ENCODE measurements at places on chromosomes 6 and 20.

DNA sequence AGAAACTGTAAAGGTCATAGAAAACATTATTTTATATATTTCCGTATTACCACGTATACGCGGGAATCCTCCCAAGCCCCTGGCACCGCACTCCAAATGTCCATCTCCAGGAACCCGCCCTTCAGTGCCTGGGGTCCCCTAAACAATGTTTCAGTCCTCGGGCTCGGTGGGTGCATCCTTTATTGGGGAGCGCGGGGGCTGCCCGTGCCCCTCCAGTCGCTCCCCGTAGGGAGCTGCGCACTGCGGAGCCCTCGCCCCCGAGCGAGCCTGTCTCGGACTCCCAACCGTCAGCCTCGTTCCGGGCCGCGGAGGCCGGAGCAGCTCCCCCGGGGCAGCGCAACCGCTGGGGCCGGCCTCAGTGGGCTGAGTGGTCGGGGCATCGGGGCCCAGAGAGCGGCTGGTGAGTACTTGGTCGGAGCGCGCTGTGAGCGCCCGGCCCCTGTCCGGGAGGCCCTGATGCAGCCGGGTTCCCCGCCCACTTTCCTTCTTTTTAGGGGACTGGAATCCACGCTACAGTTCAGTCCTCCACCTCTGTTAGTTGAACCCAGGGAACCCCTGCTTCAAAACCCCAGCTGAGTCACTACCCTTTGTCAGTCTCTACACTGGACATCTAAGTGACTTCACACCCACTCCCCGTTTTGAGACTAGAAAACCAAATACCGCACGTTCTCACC is at the start of gene DNAH8:
Gene DNAH8 (plus strand): TSS at position 296 of the 674 bp plus-strand sequence. CDS start 7,499 bp downstream, outside the sequence.
- DNase-seq: no peak

DNA sequence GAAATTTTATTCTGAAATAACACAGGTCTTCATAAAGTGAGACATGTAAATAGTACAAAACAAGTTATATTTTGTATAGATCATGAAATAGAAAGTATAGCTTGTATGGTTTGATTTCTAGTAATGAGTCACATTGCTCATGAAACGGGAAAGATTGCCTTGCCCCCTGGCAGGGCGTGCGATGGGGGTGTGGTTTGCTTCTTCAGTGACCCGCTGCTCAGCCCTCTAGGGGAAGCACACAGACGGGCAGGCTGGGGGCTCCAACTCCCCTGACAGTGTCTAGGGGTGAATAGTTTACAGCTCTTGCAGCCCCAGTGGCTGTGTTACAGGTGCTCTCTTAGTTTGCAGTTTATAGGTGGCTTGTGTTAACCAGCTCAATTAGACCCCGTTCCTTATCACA is 170.5 kb upstream of the RGS17 start:
- no peak for DNase-seq

DNA sequence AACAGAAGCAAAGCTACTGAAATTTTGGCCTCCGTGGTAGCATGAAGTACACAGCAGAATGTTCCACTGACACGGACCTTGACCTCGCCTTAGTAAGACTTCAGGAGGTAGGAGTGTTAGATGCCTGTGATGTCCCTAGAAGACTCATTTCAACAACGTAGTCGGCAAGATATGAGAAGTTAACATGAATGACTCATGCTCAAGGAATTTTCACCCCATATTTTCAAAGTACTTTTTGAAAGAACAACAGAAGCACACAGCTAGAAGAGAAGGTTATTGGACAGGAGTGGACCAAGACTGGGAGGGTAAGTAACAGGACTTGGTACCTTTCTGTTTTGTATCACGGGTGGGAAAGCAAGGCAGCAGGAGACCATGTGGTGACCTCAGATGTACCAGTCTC is 78.0 kb downstream of the DZANK1 start:
- no peak for DNase-seq

DNA sequence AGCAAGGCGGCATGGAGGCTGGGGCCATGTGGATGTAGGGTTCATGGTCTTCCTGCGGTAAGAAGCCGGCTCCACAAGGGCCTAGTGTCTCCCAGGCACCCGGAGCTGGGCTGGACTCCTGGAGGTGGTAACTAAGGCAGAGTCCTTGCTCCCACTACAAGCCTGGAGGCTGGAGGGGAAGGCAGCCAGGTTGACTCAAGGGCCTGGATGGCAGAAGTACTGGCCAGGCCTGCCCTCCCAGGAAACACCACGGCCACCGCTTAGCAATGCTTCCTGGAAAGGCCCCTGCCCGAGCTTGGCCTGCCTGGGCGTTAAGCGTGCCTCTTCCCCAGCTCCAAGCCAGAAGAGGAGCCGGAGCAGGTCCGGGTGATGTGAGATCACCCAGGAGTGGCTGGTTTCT is 182.0 kb downstream of the ZDHHC14 start:
- DNase-seq: no peak

DNA sequence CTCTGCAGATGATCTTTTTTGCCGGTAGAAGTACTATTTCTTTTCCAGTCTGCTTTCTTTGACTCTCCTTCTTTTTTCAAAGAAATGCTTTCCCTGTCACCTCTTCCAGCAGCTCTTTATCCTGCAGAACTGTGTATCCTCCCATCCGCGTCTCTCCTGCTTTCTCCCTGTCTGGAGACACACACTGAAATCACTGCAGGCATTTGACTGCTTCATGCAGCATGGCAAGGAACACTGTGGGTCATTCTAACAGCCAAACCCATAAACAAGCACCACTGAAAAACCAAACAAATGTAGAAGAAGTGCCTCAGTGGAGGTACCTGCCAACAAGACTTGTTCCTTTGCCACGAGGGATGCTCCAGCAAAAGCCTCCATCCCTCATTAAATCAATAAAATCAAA is 403.7 kb upstream of the CITED2 start:
- DNase-seq: no peak

- DNase-seq: no peak
Measured at GRCh38 chr6:153150752-153151440, 19.8 kb upstream of the RGS17 start.

DNA sequence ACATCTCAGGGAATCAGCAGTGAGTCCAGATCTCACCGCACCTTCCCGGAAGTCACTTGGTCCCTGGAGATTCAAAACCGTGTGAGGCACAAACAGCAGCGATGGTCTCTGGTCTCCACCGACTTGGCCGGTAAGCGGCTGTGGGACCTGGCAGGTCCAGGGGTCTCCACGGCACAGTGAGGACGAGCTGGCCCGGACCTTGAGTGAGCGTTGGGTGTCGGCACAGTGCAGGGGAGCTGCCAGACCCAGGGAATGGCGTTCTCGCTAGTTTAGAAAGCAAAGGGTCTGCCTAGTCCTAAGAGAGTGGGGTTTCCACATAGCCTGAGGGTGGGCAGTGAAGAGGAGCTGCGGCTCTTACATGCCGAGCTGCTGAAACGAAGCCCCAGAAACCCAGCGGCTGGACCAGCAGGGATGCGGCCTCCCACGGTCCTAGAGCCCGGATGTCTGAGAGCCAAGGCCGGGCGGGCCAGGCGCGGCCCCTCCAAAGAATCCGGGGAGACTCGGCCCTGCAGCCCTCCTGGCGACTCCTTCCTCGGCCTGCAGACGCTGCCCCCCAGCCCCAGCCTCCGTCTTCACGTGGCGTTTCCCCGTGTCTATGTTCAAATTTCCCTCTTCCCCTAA is 185.0 kb downstream of the ERMARD start:
- no peak for DNase-seq

DNA sequence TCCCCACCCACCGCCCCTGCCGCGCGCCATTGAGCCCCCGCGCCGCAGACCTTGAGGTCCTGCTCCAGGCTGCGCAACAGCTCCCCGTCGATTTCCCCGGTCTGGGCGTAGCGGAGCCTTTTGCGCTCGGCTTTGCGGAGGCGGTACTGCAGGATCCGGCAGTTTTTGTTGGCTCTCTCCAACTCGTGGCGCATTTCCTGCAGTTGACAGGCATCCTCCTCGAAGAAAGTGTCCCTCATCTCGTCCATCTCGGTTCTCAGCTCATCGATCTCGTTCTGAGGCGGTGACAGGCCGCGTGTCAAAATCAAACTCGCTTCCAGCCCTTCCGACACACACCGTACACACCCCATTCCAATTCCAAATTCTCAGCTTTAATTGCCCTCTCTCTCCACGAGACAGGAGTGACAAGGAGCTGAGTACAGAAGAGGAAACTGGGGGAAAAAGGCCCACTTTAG is 4.3 kb downstream of the MTCL3 start:
- no peak for DNase-seq

DNA sequence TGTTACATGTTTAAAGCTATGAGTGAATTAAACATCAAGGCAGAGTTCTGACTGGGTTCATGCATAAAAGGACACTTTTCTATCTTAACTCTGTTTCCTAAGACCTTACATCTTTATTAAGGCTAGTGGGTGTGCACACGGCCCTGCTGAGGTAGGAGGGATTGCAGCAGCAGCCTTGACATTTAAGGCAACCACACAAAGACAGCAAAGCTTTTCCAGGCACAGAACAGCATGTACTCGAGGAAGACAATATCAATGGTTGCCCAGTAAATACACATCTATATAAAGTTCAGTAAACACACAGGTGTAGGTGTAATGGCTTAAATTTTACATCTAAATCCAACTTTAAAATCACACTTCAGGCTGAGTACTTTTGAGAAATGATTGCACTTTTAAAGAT is 79.8 kb upstream of the LOC128125822 start:
- DNase-seq: no peak

DNA sequence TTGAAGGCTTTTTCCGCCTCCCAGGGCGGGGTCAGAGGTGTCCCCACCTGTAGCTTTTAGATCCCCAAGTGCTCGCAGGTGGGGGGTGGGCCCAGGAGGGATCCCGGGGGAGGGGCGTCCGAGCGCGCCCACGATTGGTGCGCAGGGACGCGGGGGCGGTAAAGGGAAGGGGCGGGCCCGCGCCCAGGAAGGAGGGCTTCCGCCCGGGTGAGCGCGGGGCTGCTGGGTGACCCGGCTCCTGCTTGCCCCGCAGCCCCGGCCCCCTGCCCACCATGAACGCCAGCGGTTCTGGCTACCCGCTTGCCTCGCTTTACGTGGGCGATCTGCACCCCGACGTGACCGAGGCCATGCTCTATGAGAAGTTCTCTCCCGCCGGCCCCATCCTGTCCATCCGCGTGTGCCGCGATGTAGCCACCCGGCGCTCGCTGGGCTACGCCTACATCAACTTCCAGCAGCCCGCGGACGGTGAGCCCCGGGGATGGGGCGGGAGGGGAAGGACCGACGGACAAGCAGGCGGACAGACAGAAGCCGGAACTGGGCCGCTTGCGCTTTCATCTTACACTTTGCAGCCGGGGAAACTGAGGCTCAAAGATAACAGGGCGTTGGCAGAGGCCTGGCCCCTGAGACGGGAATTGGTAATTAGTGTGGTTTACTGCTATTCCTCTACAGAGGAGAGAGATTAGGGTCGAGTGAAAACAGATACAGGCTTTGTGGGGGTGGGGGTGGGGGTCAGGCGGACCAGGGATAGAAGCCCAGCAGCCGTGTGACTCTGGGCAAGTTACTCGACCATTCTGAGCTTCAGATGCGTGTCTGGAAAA is at the start of gene PABPC1L:
Gene PABPC1L (plus strand): TSS at position 189 of the 818 bp plus-strand sequence. CDS start 84 bp downstream, at position 273.
- DNase-seq: peak; percentile 27

DNA sequence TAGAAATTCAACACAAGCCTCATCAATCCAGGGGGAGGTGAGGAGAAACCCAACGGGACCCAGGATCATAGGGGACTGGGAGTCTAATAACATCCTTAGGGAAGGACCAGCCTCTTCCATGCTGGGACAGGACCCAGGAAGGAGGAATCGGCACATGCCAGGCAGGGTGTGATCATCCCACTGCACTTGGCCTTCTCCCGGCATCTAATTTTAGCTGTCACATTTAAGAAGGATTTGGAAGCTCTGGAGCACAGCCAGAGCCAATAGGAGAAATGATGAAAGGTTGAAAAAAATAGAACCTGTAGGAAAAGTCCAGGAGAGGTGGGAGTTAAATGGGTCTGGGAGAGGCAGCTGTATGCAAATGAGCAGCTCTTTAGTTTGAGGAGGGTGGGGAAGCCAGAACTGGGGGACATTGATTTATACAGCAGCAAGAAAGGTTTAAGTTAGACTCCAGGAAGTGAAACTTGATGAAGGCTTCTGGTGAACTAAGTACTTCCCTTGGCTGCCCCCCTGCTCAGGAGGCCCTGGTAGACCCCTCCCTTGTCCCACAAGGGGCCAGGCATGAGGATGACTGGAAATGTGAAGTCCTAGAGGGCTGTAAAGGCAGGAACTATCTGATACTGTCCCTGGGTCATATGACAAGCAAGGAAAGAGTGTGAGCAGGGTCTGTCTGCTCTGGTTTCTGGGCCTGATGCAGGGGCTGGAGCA is 260.3 kb downstream of the LRFN2 start:
- no peak for DNase-seq

DNA sequence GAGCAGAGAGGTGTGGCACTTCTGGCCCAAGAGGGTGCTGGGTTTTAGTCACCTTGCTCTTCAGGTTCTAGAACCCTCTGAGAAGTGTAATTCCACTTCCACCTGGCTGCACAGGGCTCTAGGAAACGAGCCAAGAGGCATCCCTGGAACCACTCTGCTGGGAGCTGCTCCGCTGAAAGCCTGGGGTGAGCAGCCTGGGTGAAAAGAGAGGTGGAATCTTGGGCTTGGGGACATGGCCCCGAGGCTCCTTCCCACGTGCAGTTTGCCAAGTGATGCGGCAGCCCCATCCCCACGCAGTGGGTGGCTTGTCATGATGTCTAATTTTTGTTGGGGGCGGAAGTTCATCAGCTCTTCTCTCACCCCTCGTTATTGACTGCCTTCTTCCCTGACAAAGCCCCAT is 32.8 kb downstream of the PPP1R16B start:
- no peak for DNase-seq

DNA sequence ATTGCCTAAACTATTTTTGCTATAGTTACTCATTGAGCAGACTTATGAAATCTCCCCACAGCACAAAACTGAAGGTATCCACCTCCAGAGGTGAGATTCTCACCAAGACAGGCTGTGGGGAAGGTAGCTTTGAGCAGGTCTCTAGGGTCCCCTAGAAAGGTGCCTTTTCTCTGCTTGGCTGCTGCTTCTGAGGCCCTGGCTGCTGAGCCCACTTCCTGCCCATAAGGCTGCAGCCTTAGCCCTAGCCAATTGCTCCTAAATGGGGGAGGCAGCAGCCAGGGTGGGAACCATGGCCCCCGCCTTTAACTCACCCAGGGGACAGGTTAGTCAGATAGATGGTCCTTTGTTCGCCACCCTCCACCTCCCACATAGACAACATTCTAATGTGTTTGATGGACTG is 3.6 kb downstream of the NT5E start:
- DNase-seq: no peak

DNA sequence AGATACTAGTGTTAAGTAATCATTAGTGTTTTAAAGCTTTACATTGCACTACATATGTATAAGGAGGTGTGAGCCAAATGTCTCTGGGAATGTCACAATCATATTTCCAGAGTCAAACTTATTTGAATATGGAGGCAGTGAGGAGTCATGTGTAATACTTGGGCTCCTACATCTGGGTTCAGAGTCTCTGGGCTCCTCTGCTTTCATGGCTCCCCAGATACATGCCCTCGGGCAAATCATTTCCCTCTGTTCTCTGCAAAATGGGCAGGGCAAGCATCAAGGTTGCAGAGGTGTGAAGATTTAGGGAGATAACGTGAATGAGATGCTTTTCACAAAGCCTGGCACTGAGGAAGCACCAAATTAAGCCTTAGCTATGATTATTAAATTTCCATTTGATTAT is 138.3 kb upstream of the SGK1 start:
- no peak for DNase-seq

- no peak for DNase-seq
Measured at GRCh38 chr6:34131326-34132290, 14.3 kb downstream of the GRM4 start.
